MG63 (cell line): ENCODE measurements at places on chromosomes 3 and 15. TPM values are rescaled to one million over a fixed set of nuclear protein-coding genes. Genes with fewer than 3 reads are reported as not detected.

- DNase-seq: no peak
Observed at GRCh38 chr3:128481438-128481942, 11.5 kb downstream of the GATA2 start.

GRCh38 chr15:69557707-69558409 lies 105.2 kb downstream of the RPLP1 start:
- no peak for DNase-seq

- DNase-seq: no peak
Observed at GRCh38 chr3:105615814-105616213, 249.1 kb downstream of the ALCAM start.

GRCh38 chr3:118262800-118263402 lies 771.7 kb downstream of the IGSF11 start:
- peak; percentile 47 for DNase-seq

GRCh38 chr3:64825404-64826120 lies 137.8 kb upstream of the ADAMTS9 start:
- no peak for DNase-seq

The GRAMD1C gene
- 1.8 and 2.5 TPM in 2 replicates for total RNA-seq

The CTNNB1 gene
- 129 and 147 TPM in 2 replicates for total RNA-seq

DNA sequence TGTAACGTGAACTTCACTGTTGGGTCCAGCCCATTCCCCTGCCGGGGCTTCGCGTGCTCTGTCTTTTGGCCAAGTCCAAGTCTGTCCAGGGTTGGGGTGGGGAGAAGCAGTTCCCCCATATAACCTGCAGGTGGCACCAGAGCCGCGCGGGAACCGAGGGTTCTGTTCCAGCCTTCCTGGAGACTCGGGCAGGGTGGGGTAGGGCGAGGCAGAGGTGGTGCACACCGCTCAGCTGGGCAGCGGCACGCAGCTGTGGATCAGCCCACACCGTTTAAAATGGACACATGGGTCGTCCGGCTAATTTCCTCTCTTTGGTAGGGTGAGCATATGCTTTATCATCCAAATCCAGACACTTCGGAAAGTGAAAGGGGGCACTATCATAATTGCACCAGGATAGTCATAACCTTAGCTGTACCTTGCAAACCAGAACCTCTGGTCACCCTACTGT lies 118.1 kb downstream of the TBC1D2B start:
- DNase-seq: peak; percentile 76

GRCh38 chr15:73954188-73955145 lies 28.2 kb downstream of the LOXL1 start:
- no peak for DNase-seq

- DNase-seq: no peak
Observed at GRCh38 chr3:8201886-8202285, 299.7 kb upstream of the LMCD1 start.

The FBXO40 gene
- total RNA-seq: not detected in 2 replicates

- DNase-seq: peak; percentile 24
Observed at GRCh38 chr3:141663993-141664392, 74.1 kb upstream of the RNF7 start.

DNA sequence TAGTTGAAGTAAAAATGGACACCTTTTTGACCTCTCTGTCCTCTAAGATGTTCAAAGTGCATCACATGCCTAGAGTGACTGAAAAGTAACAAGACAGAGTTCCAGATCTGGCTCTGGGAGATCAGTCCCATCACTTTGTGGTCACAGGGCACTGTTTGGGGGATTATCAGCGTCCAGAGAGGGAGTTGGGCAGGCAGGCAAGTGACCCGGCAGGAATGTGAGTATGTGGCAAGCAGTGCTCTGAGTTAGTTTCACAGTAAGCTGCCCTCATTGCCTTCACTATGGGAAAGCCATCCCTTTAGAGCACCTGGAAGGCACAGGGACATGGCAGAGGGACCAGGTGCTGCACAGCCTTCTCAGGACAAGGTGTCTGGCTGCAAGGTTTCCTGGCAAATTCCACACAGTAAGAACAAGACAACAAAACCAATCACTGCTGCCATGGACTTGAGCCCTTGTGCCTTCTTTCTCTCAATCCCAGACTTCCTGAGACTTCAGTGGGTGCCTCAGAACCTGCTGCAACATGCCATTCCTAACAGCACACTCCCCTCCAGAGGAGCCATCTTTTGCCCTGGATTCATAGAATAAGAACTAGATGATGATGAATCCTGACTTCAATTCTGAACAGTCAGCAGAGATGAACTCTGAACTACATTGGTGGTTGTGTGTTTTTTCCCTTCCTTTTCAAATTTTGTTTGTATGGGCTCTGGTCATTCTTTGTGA lies 55.2 kb downstream of the TIPARP start:
- DNase-seq: no peak

- no peak for DNase-seq
Observed at GRCh38 chr15:66844041-66844746, 142.2 kb downstream of the SMAD6 start.

GRCh38 chr15:74838746-74839525 lies 4.0 kb downstream of the ULK3 start:
- no peak for DNase-seq

DNA sequence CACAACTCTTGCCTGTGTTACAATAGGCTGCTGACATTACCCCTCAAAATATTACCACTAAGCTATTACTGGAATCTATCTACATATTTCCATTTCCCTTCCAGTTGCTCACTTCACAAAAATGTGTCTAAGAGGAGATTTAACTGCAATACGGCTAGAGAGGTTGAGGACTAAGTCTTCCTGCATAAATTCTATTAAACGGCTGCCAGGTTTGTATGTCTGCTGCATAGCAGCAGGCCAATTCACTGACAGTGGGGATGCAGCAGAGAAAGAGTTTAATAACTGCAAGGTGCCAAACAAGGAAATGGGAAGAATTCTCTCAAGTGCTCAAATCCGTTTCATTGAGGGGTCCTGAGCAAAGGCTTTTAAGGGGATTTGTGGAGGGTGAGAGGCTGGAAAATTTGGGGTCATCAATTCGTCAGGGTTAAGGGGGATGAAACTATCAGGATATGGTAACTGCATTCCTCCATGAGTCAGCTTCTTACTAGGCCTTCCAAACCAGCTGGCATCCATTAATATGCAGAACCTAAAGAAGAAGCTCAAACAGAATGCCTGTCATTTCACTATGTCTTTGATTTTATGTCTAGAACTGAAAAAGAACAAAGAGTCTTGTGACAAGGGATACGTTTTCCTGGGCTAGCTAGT lies 675.6 kb downstream of the TBL1XR1 start:
- no peak for DNase-seq
